ENCODE measurements at places on chromosomes 1 and 21. TPM values are rescaled to one million over a fixed set of nuclear protein-coding genes. Genes with fewer than 3 reads are reported as not detected.

The RCC2 gene
- polyA plus RNA-seq, result 48.8 TPM

The PAQR6 gene
- polyA plus RNA-seq, result 3.1 TPM

The ZNF670 gene
- 1.4 TPM for polyA plus RNA-seq

The AMY1B gene
- polyA plus RNA-seq, result not detected

The LAMB3 gene
- 15.2 TPM for polyA plus RNA-seq

The LPAR3 gene
- 4.0 TPM for polyA plus RNA-seq

The MCOLN2 gene
- polyA plus RNA-seq, result 1.4 TPM

The CELA3B gene
- 0.18 TPM for polyA plus RNA-seq

The UBE2U gene
- polyA plus RNA-seq, result not detected

The SFT2D2 gene
- 7.1 TPM for polyA plus RNA-seq

The FAM167B gene
- 1.8 TPM for polyA plus RNA-seq

The ELF3 gene
- polyA plus RNA-seq, result 749 TPM

The LAMTOR5 gene
- polyA plus RNA-seq, result 169 TPM

The TPTE gene
- polyA plus RNA-seq, result not detected

The OR2L2 gene
- not detected for polyA plus RNA-seq

The COL24A1 gene
- 0.14 TPM for polyA plus RNA-seq

The KCNE1 gene
- polyA plus RNA-seq, result 0.12 TPM

The CELA2A gene
- polyA plus RNA-seq, result not detected

The HJV gene
- polyA plus RNA-seq, result not detected

The G0S2 gene
- polyA plus RNA-seq, result 10.5 TPM

The TMOD4 gene
- 0.22 TPM for polyA plus RNA-seq

The SPATA17 gene
- polyA plus RNA-seq, result 0.13 TPM

The C1orf226 gene
- polyA plus RNA-seq, result 4.5 TPM

The AKR7A2 gene
- 52.6 TPM for polyA plus RNA-seq

The PAQR7 gene
- 9.5 TPM for polyA plus RNA-seq

The SLAMF6 gene
- polyA plus RNA-seq, result 1.4 TPM

The IRF6 gene
- polyA plus RNA-seq, result 36.7 TPM

The LRP8 gene
- 6.9 TPM for polyA plus RNA-seq

The FAM43B gene
- polyA plus RNA-seq, result 0.12 TPM

The SPRR2E gene
- 1,684 TPM for polyA plus RNA-seq

The RAP1GAP gene
- 3.5 TPM for polyA plus RNA-seq

The STRIP1 gene
- polyA plus RNA-seq, result 12.3 TPM

The SEC16B gene
- polyA plus RNA-seq, result 2.4 TPM

The SPRR2G gene
- polyA plus RNA-seq, result 0.49 TPM

The GNG4 gene
- 8.1 TPM for polyA plus RNA-seq

The ADORA1 gene
- 0.26 TPM for polyA plus RNA-seq

The TEX38 gene
- not detected for polyA plus RNA-seq

The CYP4Z1 gene
- polyA plus RNA-seq, result 0.20 TPM

The TGFB2 gene
- polyA plus RNA-seq, result 0.34 TPM

The LRIF1 gene
- 3.8 TPM for polyA plus RNA-seq

The OXCT2 gene
- polyA plus RNA-seq, result 0.25 TPM

The MRPS15 gene
- polyA plus RNA-seq, result 106 TPM

The CASQ2 gene
- polyA plus RNA-seq, result 2.2 TPM

The GJA8 gene
- polyA plus RNA-seq, result not detected

The ZNF683 gene
- polyA plus RNA-seq, result 0.28 TPM

The CDK11A gene
- 56.7 TPM for polyA plus RNA-seq

The DFFB gene
- 1.9 TPM for polyA plus RNA-seq

The S1PR1 gene
- polyA plus RNA-seq, result 2.4 TPM

The DCDC2B gene
- polyA plus RNA-seq, result not detected

The IQGAP3 gene
- 7.8 TPM for polyA plus RNA-seq

The RXFP4 gene
- polyA plus RNA-seq, result 0.08 TPM

The EXTL1 gene
- polyA plus RNA-seq, result 0.09 TPM

The GPR37L1 gene
- polyA plus RNA-seq, result 0.10 TPM

The FCRLA gene
- 0.29 TPM for polyA plus RNA-seq
